ENCODE measurements at places on chromosomes 11 and 22. TPM values are rescaled to one million over a fixed set of nuclear protein-coding genes. Genes with fewer than 3 reads are reported as not detected.

GRCh38 chr11:110134110-110134509 lies 40.9 kb downstream of the ZC3H12C start:
- no peak for DNase-seq

CCDC87 gene
- total RNA-seq: under 0.01 TPM

RIMBP3B gene
- under 0.01 TPM for total RNA-seq

GRCh38 chr22:17570851-17571631 lies 7.7 kb downstream of the SLC25A18 start:
- DNase-seq: peak; percentile 15

- no peak for DNase-seq
Measured at GRCh38 chr22:32539631-32540421, 65.2 kb downstream of the FBXO7 start.

- DNase-seq: no peak
Measured at GRCh38 chr11:59069087-59069486, 17.0 kb upstream of the GLYATL1B start.

DNA sequence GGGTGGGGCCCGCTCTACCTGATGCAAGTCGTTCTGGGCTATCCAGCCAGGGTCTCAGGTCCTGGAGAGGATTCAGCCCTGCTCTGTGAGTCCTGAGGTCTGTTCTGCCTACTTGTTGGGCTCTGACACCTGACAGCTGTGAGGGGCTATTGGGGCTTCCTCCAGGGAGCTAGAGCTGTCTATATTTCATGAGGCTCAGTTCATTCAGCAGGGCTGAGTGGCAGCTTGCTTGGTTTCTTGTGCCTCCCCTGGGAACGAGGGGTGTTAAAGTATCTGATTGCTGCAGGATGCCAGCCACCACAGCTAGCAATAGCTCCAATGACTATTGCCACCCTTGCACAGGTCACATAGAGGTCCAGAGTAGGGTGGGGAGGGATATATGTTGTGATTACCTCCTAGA lies 26.7 kb downstream of the INSC start:
- DNase-seq: no peak

Data from lung microvascular endothelial cell (primary cell).